Esophagus mucosa (tissue), 1 donor: ENCODE measurements at places on chromosomes 2 and 18.

GRCh38 chr2:56680971-56681631, 497.3 kb downstream of the CCDC85A start:
- ATAC-seq = no peak

DNA sequence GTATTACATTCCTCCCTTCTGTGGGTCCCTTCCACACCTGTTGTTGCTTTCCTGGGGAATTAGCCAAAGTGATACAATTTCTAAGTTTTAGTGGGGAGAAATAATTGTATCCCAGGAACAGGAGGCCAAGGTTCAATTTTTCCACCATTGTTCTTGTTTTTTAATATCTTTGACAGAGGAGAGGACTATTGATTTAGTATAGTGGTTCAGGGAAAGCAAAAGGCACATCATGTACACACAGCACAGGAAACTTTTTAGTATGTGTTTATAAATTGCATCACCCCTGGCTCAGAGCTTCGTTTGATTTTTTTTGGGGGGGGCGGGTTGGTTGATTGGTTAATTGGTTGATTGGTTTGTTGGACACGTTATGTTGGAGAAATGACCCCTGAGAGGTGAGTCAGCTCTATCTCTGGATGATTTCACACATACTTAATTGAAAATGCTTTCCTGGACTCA, 431.6 kb downstream of the PID1 start:
- ATAC-seq = no peak

DNA sequence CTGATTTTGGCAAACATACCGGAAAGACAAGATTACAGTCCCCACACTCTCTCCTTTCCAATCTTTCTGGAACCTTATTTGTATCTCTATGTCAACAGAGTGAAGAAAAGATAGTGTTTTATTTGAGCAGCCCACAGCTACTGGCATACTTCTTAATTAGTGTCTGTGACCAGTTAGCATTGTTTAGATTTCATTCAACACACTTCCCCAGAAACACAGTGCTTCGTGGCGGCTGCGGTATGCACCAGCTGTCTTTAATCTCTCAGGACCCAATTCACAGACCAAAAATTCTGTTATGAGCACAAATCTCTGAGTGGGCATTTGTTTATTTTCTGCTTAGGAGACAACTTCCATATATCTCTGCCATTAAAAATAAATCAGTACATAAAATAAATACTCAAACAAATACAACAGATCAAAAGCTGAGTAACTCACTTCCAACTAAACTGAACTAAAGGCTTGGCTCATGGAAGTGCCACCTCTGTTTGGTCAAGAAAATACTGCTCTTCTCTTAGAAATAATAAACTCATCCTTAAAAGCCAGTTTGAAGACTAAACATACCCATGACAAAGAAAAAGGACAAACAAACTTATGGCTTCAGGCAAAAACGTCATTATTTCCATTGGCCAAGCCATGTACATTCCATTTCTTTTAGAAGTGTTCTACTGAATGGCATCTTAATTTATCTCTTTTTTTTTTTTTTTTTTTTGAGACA, 392.4 kb downstream of the TXNL1 start:
- ATAC-seq = no peak

- no peak for ATAC-seq
Measured at GRCh38 chr2:17182399-17182798, 335.8 kb downstream of the RAD51AP2 start.

- ATAC-seq = no peak
Measured at GRCh38 chr2:188199716-188200128, 92.0 kb upstream of the GULP1 start.

DNA sequence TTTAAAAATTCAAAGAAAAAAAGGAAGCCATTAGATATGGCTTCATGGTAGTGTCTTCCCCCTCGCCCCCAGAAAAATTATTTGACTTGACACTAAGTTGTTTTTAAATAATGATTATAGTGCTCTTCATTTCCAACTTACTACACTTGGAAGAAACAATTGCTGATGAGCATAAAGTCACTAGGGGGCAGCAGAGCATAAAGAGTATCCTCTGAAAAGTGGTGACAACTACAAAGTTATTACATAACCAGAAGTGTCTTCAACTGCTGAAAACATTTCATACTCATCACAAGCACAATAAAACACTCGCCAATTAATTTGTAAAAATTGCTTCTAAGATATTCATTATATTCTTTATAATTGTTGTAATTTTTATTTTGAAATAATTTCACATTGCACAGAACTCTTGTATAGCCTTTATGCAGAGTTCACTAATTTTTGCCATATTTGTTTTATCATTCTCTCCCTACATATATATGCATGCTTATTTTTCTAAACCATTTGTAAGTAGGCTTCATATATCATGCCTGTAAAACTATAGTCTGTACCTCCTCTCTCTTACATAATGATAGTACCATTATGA, 54.9 kb downstream of the EXOC6B start:
- peak; percentile 63 for ATAC-seq

DNA sequence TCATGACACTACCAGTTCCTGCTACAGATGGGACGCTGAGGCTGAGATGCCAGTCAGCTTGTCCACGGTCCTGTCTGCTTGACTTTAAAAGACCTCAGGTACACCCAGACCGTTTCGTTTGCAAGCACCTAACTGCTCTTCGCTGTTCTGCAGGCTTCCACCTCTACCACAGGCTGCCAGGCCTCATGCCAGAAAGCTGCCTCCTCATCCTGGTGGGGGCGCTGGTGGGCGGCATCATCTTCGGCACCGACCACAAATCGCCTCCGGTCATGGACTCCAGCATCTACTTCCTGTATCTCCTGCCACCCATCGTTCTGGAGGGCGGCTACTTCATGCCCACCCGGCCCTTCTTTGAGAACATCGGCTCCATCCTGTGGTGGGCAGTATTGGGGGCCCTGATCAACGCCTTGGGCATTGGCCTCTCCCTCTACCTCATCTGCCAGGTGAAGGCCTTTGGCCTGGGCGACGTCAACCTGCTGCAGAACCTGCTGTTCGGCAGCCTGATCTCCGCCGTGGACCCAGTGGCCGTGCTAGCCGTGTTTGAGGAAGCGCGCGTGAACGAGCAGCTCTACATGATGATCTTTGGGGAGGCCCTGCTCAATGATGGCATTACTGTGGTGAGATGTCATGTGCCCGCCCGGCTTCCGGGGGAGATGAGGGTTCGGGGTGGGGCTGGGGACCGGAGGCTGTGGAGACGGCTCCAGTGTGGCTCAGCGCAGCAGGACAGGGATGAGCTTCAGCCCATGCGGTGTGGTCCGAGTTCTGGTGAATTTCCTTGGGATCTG, 5.9 kb downstream of the SLC9A4 start:
- no peak for ATAC-seq

- ATAC-seq = no peak
Measured at GRCh38 chr2:84965192-84965516, 5.8 kb upstream of the KCMF1 start.

GRCh38 chr2:26414311-26414710, 12.6 kb downstream of the DRC1 start:
- ATAC-seq = no peak
